ENCODE measurements at places on chromosomes 7 and 10. TPM values are rescaled to one million over a fixed set of nuclear protein-coding genes. Genes with fewer than 3 reads are reported as not detected.

DNA sequence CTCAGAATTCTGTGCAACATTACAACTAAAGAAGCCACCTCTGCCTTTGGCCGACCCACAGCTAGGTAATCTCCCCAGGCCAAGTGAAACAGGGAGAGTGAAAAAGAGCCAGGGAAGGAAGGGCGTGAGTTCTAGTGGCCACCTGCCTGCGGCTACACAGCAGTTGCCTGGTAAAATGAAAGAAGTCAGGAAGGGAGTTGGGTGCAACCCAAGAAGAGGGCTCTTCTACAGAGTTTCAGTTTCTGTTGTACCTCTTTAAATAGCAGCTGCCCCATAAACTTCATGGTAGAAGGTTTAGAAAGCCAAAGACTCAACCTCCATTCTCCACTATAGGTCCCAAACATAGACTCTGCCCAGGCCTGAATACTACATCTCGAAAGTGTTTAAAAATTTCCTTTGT, 76.2 kb upstream of the TMEM168 start:
- H3K4me3 ChIP-seq = no peak overlapping the region
- H3K36me3 ChIP-seq = no peaks in the 10 kb centered on the region
- DNase-seq = no peak
- no peak overlapping the region for H3K27ac ChIP-seq

DNA sequence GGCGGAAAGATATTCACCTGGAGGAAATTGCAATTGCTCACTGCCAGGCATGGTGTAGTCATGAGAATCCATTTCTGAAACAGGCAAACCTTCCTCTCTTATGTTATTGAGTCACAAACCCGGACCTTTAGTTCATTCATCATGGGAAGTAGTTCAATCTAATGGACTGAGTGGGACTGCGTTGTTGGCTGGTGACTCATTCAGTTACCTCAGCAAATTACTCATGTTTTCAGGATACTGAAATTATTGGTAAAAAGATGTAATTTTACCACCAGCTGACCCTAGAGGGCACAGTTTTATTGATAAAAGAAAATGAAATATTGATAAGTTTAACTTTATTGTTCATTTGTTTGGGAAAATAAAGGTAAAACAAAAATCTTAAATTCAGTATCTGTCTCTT, 1194.4 kb upstream of the SORCS1 start:
- no peaks in the 10 kb centered on the region for H3K27me3 ChIP-seq
- no peaks in the 10 kb centered on the region for H3K36me3 ChIP-seq
- no peaks in the 10 kb centered on the region for H3K4me1 ChIP-seq
- no peak overlapping the region for H3K4me3 ChIP-seq
- no peak overlapping the region for H3K27ac ChIP-seq
- DNase-seq = no peak

DNA sequence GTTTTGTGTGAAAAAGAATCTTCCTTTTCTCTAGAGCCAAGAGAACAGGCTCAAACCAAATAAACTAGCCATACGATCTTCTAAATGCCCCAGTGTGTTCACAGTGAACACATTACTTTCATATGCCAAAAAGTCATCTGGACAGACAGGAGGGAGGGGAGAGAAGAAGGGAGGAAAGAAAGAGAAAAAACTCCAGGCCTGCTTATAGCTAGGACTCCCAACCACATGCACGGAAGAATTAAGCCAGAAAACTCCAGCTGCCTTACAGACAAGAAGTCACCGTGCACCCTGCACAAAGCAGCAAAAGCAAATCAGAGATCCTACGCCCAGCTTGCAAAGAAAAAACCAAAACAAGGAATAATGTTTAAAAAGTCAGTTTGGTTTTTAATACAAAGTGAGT, 34.3 kb downstream of the SNX8 start:
- H3K4me1 ChIP-seq = peaks cover 18% of the 10 kb centered on the region
- no peaks in the 10 kb centered on the region for H3K27me3 ChIP-seq
- H3K4me3 ChIP-seq = no peak overlapping the region

GRCh38 chr10:21776883-21777282, 226.6 kb downstream of the DNAJC1 start:
- no peaks in the 10 kb centered on the region for H3K36me3 ChIP-seq
- no peak overlapping the region for H3K4me3 ChIP-seq
- DNase-seq = no peak
- H3K4me1 ChIP-seq = no peaks in the 10 kb centered on the region
- no peak overlapping the region for H3K27ac ChIP-seq

DNA sequence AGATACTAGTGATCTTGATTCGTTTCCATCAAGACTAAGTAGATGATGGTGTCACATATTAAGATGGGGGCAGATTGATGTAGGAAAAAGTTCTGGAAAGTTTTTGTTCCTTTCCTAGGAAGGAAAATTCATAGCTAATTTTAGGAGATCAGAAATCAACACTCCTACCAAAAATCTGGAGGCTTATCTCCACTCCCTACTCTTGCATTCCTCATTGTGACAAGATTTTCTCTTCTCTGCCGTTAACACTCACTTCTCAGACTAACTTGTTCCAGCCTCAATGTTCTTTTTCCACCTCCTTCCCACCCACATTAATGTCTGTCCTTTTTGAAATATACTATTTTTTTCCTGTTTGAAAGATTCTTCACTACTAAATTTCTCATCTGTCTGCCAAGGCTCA, 851.9 kb upstream of the GHITM start:
- H3K27ac ChIP-seq = no peak overlapping the region
- H3K27me3 ChIP-seq = no peaks in the 10 kb centered on the region
- no peaks in the 10 kb centered on the region for H3K4me1 ChIP-seq
- no peak overlapping the region for H3K4me3 ChIP-seq
- DNase-seq = no peak

The WDR11 gene
- total RNA-seq = 11.1 TPM

GRCh38 chr7:155843426-155844018, 31.3 kb upstream of the SHH start:
- no peaks in the 10 kb centered on the region for H3K27me3 ChIP-seq
- H3K27ac ChIP-seq = no peak overlapping the region
- no peak for DNase-seq
- no peaks in the 10 kb centered on the region for H3K4me1 ChIP-seq

The INHBA gene
- total RNA-seq = 4.0 TPM

- H3K27me3 ChIP-seq = no peaks in the 10 kb centered on the region
- H3K27ac ChIP-seq = no peak overlapping the region
- H3K4me1 ChIP-seq = peaks cover 14% of the 10 kb centered on the region
Observed at GRCh38 chr7:152050547-152050971, 25.1 kb downstream of the GALNT11 start.

The RNLS gene
- 26.8 TPM for total RNA-seq
